ENCODE measurements at places on chromosomes 12 and 14. TPM values are rescaled to one million over a fixed set of nuclear protein-coding genes. Genes with fewer than 3 reads are reported as not detected.

DBX2 gene
- total RNA-seq, result not detected

TPPP2 gene
- total RNA-seq, result not detected

FGF6 gene
- not detected for total RNA-seq

DNA sequence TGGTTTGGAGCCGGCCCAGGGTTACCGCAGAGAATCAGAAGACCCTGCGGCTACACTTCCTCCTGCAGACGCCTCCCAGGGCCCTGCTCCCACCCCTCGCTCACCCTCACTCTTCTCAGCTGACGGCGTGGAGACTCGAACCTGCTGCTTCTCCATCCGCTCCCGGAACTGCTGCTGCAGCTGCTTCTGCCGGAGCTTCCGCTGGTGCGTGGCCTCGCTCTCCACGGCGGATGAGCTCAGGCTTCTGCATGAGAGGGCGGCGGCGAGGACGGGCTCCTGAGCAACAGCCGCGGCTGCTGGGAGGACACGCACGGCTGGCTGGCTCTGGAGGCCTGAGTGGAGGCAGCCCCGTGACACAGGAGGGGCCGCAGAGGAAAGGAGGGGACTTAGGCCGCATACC lies 33.3 kb downstream of the RAD52 start:
- H3K27ac ChIP-seq, result peak overlapping the region; percentile 66
- peaks cover 22% of the 10 kb centered on the region for H3K4me1 ChIP-seq
- peaks cover 70% of the 10 kb centered on the region for H3K36me3 ChIP-seq
- no peaks in the 10 kb centered on the region for H3K27me3 ChIP-seq

DNA sequence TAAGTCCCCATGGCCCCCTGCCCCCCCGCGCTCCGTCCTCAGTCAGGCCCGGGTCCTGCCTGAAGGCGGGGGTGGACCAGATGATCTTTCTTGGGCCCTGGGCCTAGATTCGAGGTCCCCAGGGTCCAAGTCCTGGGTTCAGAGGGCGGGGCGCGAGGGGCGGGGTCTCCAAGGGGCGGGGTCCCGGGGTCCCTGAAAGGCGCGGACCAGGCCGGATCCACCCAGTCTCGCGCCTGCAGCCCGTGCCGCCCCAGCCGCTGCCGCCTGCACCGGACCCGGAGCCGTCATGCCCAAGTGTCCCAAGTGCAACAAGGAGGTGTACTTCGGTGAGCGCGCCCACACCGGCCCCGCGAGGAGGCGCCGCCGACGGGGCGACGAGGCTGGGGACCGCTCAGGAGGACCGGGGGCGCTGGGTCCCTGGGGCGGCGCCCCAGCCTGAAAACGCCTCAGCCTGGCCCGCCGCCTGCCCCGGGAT lies 325 bp downstream of the CRIP1 start:
- H3K27ac ChIP-seq, result peak overlapping the region; percentile 84
- DNase-seq, result peak; percentile 77
- peaks cover 49% of the 10 kb centered on the region for H3K4me1 ChIP-seq
- H3K36me3 ChIP-seq, result peaks cover 20% of the 10 kb centered on the region
- H3K4me3 ChIP-seq, result peak overlapping the region; percentile 92

DNA sequence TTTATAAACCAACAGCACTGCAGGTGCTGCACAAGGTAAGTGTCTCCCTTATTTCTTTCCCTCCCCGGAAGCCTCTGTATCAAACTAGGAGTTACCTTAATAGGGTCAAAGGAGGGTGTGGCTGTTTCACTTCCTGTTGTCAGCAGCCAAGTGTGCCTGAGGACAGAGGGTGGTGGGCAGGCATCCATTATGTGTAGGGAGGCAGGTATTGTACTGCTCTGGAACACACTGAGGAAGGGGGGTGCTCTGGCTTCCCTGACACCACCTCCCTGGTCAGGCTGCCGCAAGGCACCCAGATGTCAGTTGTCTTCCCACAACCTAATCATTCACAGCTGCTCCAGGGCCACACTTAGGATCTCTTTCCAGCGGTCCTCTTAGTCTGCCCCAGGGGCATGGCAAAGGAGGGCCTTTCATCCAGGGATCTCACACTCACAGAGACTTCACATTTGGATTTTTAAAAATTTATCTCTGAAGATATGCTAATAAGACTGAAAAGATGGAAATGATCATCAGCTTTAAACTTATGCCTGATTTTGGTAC lies 132.0 kb upstream of the ARHGAP5 start:
- peak overlapping the region; percentile 86 for H3K27ac ChIP-seq
- DNase-seq, result peak; percentile 59
- no peaks in the 10 kb centered on the region for H3K27me3 ChIP-seq
- H3K4me3 ChIP-seq, result peak overlapping the region; percentile 42
- H3K4me1 ChIP-seq, result peaks cover 50% of the 10 kb centered on the region
- peaks cover 3% of the 10 kb centered on the region for H3K36me3 ChIP-seq

- DNase-seq, result no peak
- no peak overlapping the region for H3K4me3 ChIP-seq
- H3K27ac ChIP-seq, result no peak overlapping the region
- H3K27me3 ChIP-seq, result no peaks in the 10 kb centered on the region
Measured at GRCh38 chr12:116126610-116127009, 150.9 kb downstream of the MED13L start.

- peaks cover 68% of the 10 kb centered on the region for H3K4me1 ChIP-seq
- peak; percentile 58 for DNase-seq
- H3K36me3 ChIP-seq, result peaks cover 71% of the 10 kb centered on the region
- H3K27me3 ChIP-seq, result no peaks in the 10 kb centered on the region
Measured at GRCh38 chr14:20477211-20477876, 8.1 kb downstream of the PNP start.
